ENCODE measurements at places on chromosomes 7 and 10. TPM values are rescaled to one million over a fixed set of nuclear protein-coding genes. Genes with fewer than 3 reads are reported as not detected.
A peak's percentile ranks its signal among the peaks of the same experiment; 100 is the strongest.

DNA sequence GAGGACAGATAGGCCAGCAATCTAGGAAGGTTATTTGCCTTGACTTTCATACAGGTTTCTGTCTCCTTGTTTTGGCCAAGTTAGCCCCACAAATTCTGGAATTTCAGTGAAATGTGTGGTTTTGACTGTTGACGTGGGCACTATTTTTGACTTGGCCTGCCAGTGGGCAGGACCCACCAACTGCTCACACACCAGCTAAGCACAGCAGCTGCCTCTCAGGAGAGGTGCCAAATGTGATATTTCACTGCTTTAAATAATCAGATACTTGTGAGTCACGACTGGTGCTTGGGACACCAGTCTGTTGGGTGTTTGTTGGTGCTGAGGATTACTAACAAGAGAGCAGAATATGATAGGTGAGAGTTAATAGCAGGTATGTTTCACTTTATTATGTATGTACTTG is 409.7 kb upstream of the MTPN start:
- no peaks in the 10 kb centered on the region for H3K4me1 ChIP-seq
- no peaks in the 10 kb centered on the region for H3K36me3 ChIP-seq
- no peak overlapping the region for H3K27ac ChIP-seq
- DNase-seq: no peak
- no peak overlapping the region for H3K4me3 ChIP-seq

The CC2D2B gene
- polyA plus RNA-seq: 1.2 TPM

- H3K4me1 ChIP-seq: no peaks in the 10 kb centered on the region
- no peak overlapping the region for H3K4me3 ChIP-seq
- H3K36me3 ChIP-seq: no peaks in the 10 kb centered on the region
- no peaks in the 10 kb centered on the region for H3K27me3 ChIP-seq
- DNase-seq: peak; percentile 19
- no peak overlapping the region for H3K27ac ChIP-seq
These were observed 55.8 kb upstream of the CDCA7L start for GRCh38 chr7:22001345-22002004.

- no peak overlapping the region for H3K4me3 ChIP-seq
- H3K36me3 ChIP-seq: peaks cover 31% of the 10 kb centered on the region
- no peak for DNase-seq
- no peaks in the 10 kb centered on the region for H3K4me1 ChIP-seq
These were observed 48.6 kb downstream of the ARHGAP19 start for GRCh38 chr10:97243836-97244235.

DNA sequence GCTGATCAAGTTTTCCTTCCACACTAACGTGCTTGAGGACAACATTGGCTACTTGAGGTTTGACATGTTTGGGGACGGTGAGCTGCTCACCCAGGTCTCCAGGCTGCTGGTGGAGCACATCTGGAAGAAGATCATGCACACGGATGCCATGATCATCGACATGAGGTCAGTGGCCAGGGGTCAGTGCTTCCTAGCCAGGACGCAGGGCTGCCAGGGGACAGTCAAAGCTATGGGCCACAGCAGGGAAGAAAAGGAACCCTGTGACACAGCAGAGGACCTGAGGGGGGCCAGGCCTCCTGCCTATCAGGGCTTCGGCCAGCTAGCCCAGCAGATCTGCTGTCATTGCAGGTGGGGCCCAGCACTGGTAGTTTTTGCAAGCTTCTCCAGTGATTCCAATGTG is 5.2 kb downstream of the RBP3 start:
- no peaks in the 10 kb centered on the region for H3K4me1 ChIP-seq
- no peaks in the 10 kb centered on the region for H3K36me3 ChIP-seq
- H3K27ac ChIP-seq: no peak overlapping the region
- no peaks in the 10 kb centered on the region for H3K27me3 ChIP-seq
- no peak overlapping the region for H3K4me3 ChIP-seq

DNA sequence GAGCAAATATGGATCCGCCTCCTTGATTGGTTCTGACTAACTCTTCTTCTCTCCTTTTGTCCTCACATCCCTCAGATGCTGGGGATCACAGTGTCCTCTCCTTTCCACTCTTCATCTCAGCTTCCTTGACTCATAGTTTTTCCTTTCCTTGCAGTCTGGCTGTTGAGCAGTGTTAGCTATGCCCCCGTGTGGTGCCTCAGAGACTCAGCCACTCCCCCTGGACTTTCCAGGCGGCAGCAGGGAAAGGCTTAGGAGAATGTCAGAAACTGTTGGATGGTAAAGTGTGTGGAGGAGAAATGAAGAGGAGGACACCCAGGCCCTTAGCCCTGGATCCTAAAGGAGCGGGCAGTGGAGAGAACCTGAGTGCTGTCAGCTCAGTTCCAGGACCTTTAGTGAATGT is 267.5 kb downstream of the CELF2 start:
- H3K27me3 ChIP-seq: no peaks in the 10 kb centered on the region
- H3K36me3 ChIP-seq: no peaks in the 10 kb centered on the region
- no peak overlapping the region for H3K4me3 ChIP-seq
- no peaks in the 10 kb centered on the region for H3K4me1 ChIP-seq

GRCh38 chr10:125738206-125738605 is 18.7 kb downstream of the EDRF1 start:
- H3K4me3 ChIP-seq: no peak overlapping the region
- no peaks in the 10 kb centered on the region for H3K27me3 ChIP-seq
- peaks cover 80% of the 10 kb centered on the region for H3K36me3 ChIP-seq
- no peak for DNase-seq

GRCh38 chr10:102394801-102395399 is 605 bp upstream of the NFKB2 start:
- no peak for DNase-seq
- peaks cover 21% of the 10 kb centered on the region for H3K36me3 ChIP-seq
- peaks cover 22% of the 10 kb centered on the region for H3K4me1 ChIP-seq
- peaks cover 3% of the 10 kb centered on the region for H3K27me3 ChIP-seq

- H3K27ac ChIP-seq: no peak overlapping the region
- no peak for DNase-seq
- H3K4me3 ChIP-seq: no peak overlapping the region
These were observed 38.2 kb upstream of the DPYSL4 start for GRCh38 chr10:132148261-132149251.

- H3K27ac ChIP-seq: no peak overlapping the region
- H3K27me3 ChIP-seq: no peaks in the 10 kb centered on the region
- H3K4me1 ChIP-seq: peaks cover 13% of the 10 kb centered on the region
These were observed 8.7 kb downstream of the GPR146 start for GRCh38 chr7:1053002-1053411.

DNA sequence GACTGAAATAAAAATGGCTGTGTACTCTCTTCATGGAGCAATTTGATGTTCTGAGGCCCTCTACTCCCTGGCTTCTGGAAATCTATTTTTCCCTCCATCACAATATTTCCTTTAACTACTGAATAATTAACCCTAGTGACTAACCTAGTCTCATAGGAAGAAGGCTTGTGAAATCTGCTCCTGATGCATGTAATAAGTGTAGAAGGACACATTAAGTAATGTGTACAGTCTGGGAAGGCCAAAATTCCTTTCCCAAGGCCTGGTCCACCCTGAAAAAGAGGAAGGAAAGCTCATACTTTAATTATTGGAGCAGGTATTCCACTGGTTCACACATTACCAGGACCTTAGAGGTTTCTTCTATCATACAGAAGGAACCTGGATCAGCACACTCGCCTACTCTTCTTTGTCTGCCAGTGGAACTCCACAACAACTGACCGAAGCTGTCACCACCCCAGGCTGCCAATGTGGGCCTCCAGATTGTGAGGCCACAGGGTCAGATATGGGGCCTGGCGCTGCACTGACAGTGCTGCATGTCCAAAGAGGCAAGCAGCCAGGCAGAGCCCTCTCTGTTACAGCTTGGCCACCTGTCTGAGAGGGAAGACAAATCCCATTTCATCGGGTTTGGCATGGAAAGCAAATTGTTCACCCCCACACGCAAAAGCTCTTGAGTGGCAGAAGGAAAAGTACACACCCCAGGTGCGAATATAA is 54.4 kb upstream of the FAM133B start:
- H3K36me3 ChIP-seq: no peaks in the 10 kb centered on the region
- peak; percentile 36 for DNase-seq
- no peak overlapping the region for H3K4me3 ChIP-seq
- H3K27me3 ChIP-seq: no peaks in the 10 kb centered on the region

DNA sequence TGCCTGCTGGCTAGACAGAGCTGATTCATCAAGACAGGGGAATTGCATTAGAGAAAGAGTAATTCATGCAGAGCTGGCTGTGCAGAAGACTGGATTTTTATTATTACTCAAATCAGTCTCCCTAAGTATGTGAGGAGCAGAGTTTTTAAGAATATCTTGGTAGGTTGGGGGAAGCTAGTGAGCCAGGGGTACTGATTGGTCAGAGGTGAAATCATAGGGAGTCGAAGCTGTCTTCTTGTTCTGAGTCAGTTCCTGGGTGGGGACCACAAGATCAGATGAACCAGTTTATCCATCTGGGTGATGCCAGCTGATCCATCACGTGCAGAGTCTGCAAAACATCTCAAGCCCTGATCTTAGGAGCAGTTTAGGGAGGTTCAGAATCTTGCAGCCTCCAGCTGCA is 39.8 kb downstream of the FOXI2 start:
- no peak overlapping the region for H3K4me3 ChIP-seq
- no peak overlapping the region for H3K27ac ChIP-seq
- no peak for DNase-seq
- peaks cover 11% of the 10 kb centered on the region for H3K27me3 ChIP-seq

DNA sequence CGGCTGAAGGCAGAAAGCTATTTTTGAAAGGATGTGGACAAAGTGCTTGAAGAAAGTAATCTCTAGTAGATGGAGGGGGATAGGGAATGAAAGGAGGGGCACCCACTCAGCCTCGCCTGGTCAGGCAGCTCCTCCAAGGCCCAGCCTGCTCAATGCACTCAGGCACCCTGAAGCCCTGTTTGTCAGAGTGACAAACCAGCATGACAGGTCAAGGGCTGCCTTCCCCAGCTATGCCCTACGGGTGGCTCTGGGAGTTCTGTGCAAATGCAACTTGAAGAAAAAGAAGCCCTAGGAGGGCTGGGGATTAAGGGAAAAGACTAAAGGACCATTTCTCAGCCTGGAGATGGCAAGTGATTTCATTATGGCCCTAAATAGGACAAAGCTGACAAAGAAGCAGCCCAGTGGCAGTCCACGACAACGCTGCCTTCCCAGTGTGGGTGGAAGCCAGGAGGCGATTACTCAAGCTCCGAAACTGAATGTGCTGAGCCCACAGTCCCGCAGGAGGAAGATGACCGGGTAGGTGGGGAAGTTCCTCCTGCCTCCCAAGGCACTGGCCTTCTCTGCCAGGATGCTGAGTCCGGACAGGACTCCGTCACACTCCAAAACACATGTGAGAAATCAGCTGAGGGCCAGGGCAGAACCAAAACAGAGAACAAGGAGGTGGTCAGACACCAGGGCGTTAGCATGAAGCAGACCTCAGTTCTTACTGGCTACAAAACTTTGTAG is 16.3 kb downstream of the LIPA start:
- no peaks in the 10 kb centered on the region for H3K4me1 ChIP-seq
- no peak overlapping the region for H3K27ac ChIP-seq
- DNase-seq: no peak
- peaks cover 33% of the 10 kb centered on the region for H3K36me3 ChIP-seq

GRCh38 chr10:95560278-95561176 is 644 bp downstream of the SORBS1 start:
- peaks cover 30% of the 10 kb centered on the region for H3K4me1 ChIP-seq
- peak overlapping the region; percentile 97 for H3K4me3 ChIP-seq
- no peaks in the 10 kb centered on the region for H3K27me3 ChIP-seq
- DNase-seq: peak; percentile 74
- H3K36me3 ChIP-seq: no peaks in the 10 kb centered on the region

DNA sequence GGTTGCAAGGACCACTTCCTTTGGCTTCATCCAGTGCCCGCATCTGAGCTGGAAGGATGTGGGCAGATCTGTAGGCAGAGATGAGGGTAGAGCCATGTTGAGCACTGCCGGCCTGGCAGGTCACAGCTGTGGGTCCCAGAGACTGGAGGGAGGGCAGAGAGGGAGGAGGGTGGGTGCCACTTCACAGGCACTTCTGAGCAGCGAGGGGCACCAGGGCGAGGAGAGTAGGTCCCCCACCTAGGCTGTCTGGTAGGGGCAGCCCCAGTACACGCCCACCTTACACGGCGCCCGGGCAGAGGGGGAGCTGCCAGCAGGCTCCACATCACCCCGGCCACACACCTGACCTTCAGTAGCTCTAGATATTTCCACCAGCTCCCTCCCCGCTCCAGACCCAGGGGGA is 473.0 kb upstream of the FOXK1 start:
- no peaks in the 10 kb centered on the region for H3K4me1 ChIP-seq
- no peak for DNase-seq
- no peak overlapping the region for H3K27ac ChIP-seq
- no peaks in the 10 kb centered on the region for H3K36me3 ChIP-seq

- no peak overlapping the region for H3K4me3 ChIP-seq
- no peaks in the 10 kb centered on the region for H3K36me3 ChIP-seq
- no peak overlapping the region for H3K27ac ChIP-seq
- H3K4me1 ChIP-seq: peaks cover 33% of the 10 kb centered on the region
- no peak for DNase-seq
These were observed 34.4 kb downstream of the WIPF3 start for GRCh38 chr7:29840701-29841100.

DNA sequence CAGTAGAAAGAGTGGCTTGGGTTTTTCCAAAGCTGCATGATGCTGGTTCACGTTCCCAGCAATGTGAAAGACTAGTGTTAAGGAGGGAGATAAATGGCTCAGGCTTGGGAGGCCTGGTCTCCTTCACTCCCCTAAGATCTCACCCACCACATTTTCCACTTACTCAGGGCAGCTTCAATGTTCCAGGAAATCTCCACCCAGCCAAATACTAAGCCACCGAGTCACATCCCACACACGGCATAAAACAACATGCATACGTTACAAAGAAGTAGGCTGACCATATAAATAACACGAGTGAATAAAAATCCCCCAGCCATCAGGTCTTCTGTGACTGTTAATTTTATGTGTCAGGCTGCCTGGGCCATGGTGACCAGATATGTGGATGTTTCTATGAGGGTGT is 303.5 kb downstream of the SFMBT2 start:
- H3K4me3 ChIP-seq: no peak overlapping the region
- no peak for DNase-seq
- H3K27ac ChIP-seq: no peak overlapping the region
- H3K4me1 ChIP-seq: no peaks in the 10 kb centered on the region
- H3K36me3 ChIP-seq: no peaks in the 10 kb centered on the region
- H3K27me3 ChIP-seq: no peaks in the 10 kb centered on the region

DNA sequence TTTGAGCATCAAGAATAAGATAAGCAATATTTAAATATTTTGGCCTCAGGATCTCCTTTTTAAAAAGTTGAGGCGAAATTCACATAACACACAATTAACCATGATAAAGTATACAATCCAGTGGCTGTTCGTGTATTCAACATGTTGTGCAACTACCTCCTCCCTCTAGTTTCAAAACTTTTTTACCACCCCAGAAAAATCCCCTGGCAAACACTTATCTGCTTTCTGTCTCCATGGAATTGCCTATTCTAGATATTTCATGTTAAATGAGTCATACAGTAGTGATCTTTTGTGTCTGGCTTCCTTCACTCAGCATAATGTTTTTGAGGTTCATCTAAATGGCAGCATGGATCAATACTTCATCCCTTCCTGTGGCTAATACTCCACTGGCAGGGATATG is 31.8 kb upstream of the IL15RA start:
- no peak overlapping the region for H3K4me3 ChIP-seq
- H3K27me3 ChIP-seq: no peaks in the 10 kb centered on the region
- no peak overlapping the region for H3K27ac ChIP-seq

- H3K27me3 ChIP-seq: peaks cover 11% of the 10 kb centered on the region
- peaks cover 17% of the 10 kb centered on the region for H3K4me1 ChIP-seq
- DNase-seq: no peak
- no peaks in the 10 kb centered on the region for H3K36me3 ChIP-seq
These were observed 1.5 kb downstream of the IL15RA start for GRCh38 chr10:5975641-5976473.

Data from large intestine (tissue), 12 donors.